Sciatic nerve (tissue), 2 donors: ENCODE measurements at places on chromosomes 7 and 10. TPM values are rescaled to one million over a fixed set of nuclear protein-coding genes. Genes with fewer than 3 reads are reported as not detected.

DNA sequence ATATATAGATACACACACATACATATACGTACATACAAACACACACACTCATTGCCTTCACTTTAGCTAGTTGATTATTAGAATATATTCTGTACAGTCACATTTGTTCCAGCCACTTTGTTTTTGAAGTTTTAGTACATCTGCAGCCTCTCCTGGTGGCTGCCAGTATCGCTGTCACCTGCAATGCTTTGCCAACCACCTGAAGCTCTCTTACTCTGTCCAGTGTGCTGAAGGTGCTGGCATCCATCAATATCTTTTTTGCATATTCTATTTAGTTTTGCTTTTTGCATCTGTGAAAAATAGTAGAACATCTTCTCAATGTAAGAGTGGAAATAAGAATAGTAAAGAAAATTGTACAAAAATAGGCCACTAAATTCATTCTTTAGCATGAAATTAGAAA lies 388.6 kb downstream of the EXOC4 start:
- no peak for DNase-seq

- DNase-seq: no peak
Observed at GRCh38 chr7:107312418-107312817, 143.6 kb downstream of the HBP1 start.

- DNase-seq: no peak
Observed at GRCh38 chr10:69847883-69848282, 46.2 kb downstream of the COL13A1 start.

DNA sequence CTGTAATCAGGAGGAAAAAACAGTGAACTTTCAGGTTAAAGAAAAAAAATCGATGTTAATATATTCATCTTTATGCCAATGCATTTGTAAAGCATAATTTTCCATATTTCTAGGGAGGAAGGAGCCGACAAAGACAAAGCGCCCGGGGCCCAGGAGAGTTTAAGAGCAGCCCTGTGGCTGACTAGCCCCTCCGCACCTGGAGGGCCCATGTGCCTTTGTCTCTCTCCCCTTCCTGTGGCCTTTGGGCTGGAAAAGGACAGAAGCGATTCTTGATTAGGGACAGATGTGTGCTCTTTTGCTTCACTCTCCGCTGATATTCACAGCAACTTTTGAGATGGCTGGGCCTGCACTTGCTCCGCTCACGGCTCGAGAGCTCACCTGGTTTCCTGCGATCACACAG lies 23.1 kb downstream of the DDC start:
- no peak for DNase-seq

DNA sequence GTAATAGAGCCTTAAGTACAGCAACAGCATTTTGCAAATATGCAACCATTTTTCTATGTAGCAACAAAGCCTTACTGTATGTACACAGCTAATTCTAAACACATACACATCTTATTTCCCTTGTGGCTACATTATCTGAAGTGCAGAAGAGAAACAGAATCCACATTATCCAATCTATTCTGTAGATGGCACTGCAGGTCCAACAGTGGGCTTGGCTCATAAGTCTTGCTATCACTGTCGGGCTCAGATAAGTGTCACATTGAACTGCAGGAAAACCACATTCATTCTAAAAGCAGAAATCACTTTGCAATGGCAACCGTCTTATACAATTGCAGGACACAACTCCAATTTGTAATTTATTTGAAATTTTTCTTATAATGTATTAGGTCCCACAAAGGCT lies 109.8 kb upstream of the NOBOX start:
- DNase-seq: no peak

Gene ZSWIM8
- 99.1 TPM for total RNA-seq

DNA sequence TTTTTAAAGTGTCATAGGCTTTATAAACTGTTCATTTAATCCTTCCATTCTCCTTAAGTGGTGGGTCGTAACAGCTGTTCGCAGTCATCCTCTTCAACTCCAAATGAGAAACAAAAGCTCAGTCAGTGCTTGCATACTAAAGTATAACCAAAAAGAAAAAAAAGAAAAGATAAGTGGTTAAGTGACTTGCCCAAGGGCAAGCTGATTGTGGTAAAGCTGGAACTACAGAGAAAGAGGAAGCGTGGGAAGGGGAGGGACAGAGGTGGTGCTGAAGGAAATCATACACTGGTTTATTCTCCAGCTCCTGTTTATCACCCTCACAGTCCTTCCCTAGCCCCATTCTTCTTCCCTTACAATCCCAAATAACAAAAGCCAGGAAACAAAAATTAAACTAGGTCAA lies 29.6 kb downstream of the IDE start:
- DNase-seq: no peak

Gene EVX1
- not detected for total RNA-seq

Gene SLC16A9
- total RNA-seq: 1.8 TPM

DNA sequence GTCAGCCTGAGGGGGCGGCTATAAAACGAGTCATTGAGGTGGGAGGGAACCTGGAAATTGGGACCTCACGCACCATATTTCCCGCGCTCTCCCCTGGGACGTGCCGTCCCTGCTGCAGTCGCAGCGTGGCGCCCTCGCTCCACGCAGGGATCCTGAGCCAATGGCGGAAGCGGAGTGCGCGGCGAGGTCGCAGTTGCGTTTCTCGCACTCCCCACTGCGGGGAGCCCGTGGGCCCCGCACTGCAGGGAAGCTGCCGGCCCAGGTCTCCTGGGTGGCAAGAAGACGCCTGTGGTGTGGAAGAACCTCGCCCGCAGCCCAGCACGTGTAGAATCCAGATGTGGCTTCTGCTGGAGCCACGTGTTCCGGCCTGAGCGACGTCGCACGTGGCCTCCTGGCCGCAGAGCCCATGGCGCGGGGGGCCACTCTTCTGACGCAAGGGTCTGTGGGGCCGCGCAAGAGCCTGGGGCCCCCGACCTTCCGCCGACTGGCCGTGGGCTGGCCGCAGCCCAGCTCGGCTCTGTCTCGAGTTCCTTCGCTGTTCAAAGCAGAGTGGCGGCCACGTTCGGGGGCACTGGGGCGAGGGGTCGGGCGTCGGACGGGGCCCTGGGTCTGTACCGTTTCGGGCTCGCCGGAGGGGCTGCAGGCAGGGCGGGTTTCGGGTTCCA lies 26.4 kb downstream of the HIF1AN start:
- DNase-seq: peak; percentile 66

Gene KEL
- 2.3 TPM for total RNA-seq

Gene METTL27
- 6.2 TPM for total RNA-seq

Gene SLC18A3
- total RNA-seq: not detected

DNA sequence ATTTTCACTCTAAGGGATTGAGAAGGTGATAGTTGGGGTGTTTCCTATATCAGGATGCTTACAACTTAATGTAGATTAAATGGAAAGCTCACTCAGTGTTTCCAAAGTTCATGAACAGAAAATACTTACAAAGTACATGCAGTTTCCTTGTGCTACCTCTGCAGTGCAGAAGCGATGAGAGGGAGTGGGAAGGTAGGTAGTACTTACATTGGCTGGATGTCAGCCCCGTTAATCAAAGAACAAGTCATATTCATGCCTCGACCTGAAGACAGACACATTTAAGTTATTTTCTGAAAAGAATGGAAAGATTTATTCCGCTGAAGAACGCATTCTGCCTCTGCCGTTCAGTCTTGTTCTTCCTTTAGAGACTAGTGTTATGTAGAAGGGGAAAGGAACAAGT lies 93.1 kb downstream of the ZMYND11 start:
- DNase-seq: no peak

- peak; percentile 73 for DNase-seq
Observed at GRCh38 chr10:103854686-103855391, 537 bp downstream of the SH3PXD2A start.

DNA sequence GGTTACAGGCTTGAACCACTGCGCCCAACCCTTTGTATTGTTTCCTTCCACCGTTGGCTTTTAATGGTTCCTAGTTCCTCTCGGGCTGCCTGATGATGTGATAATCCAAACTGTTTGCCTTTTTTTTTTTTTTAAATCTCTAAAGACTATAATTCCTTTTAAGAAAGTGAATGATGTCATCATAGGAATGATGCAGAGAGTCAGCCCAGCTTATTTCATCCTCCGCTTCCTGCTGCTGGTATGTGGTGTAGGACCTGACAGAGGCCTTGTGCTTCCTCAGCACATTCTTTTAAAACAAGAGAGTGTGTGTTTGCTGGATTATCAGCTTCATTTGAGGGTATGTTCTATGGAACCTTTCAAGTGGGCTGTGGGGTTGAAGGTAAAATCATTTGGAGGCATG lies 241.4 kb downstream of the LRMDA start:
- DNase-seq: no peak

- DNase-seq: no peak
Observed at GRCh38 chr7:103059471-103059870, 15.1 kb downstream of the FBXL13 start.

Gene LANCL2
- total RNA-seq: 9.3 TPM

GRCh38 chr10:77032188-77032570 lies 605.4 kb downstream of the KCNMA1 start:
- no peak for DNase-seq

- DNase-seq: no peak
Observed at GRCh38 chr10:70583669-70584037, 18.9 kb downstream of the PRF1 start.

DNA sequence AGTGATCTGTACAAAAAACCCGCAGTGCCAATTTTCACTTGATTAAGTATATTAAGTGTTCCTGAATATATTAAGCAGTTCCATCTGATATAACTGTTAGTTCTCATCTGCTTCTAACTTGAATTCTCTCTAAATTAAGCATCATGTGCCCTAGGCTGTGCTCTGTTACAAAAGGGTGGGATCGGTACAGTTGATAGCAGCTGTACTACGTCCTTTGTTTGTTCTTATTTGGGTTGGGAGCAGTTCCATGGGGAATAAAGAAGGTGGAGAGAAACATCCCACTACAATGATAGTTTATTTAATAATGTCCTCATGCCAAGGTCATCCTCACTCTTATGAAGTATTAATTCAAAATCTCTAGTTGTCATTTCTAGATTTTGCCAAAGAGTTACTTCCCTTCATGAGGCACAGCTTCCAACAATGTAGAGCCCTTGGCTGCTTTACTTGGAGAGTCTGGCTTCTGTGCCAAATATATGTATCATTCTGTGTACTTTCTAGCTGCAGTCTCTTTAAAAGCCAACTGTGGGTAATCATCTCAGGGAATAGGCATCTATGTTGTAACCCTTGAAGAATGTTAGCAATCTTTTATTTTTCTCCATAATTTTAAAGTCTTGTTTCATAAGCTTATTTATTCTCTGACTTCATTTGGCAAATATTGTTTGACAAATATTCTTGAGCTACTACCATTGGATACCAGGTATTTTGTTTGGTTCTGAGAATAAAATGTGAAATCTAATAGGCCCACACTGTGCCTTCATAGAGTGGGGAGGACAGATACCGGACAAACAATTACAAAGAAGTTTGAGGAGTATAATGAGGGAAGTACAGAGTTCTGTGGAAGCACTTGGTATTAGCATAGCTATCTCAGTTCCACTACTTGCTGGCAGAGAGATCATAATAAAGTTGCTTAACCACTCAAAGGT lies 22.4 kb upstream of the AHR start:
- DNase-seq: no peak

GRCh38 chr10:3825862-3826351 lies 40.9 kb upstream of the KLF6 start:
- DNase-seq: no peak

- no peak for DNase-seq
Observed at GRCh38 chr10:102067091-102067916, 2.2 kb downstream of the HPS6 start.

DNA sequence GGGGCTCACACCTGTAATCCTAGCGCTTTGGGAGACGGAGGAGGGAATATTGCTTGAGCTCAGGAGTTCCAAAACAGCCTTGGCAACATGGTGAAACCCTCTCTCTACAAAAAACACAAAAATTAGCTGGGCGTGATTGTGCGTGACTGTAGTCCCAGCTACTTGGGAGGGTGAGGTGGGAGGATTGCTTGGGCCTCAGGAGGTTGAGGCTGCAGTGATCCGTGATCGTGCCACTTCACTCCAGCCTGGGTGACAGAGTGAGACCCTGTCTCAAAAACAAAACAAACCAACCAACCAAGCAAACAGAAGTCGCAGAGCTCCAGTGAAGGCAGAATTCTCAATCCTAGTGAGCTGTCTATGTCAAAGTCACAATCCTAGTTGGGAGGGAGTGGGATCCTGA lies 14.3 kb upstream of the STN1 start:
- no peak for DNase-seq

Gene LIPJ
- 0.13 TPM for total RNA-seq

- peak; percentile 69 for DNase-seq
Observed at GRCh38 chr10:17454161-17455014, at the start of gene ST8SIA6. Gene ST8SIA6, minus strand, starts transcription at chr10:17454595. Its CDS starts 340 bp downstream, at chr10:17454255.

DNA sequence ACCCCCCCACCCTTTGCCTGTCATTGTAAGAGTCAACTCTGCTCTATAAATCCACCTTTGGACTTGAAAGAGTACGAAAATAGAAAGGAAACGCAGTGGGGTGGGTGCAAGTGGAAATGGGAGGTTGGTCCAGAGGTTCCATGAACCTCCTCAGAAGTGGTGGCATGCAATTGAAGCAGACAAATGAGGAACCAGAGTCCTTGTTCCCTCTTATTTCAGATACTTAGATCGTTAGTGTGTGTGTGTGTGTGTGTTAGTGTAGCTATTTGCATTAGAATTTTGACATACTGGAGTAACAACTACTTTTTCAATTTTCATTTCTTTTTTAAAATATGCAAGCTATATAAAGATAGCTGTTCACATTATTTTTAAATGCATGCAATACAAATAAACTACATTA lies 18.1 kb upstream of the TFAM start:
- no peak for DNase-seq

Gene CFTR
- not detected for total RNA-seq

DNA sequence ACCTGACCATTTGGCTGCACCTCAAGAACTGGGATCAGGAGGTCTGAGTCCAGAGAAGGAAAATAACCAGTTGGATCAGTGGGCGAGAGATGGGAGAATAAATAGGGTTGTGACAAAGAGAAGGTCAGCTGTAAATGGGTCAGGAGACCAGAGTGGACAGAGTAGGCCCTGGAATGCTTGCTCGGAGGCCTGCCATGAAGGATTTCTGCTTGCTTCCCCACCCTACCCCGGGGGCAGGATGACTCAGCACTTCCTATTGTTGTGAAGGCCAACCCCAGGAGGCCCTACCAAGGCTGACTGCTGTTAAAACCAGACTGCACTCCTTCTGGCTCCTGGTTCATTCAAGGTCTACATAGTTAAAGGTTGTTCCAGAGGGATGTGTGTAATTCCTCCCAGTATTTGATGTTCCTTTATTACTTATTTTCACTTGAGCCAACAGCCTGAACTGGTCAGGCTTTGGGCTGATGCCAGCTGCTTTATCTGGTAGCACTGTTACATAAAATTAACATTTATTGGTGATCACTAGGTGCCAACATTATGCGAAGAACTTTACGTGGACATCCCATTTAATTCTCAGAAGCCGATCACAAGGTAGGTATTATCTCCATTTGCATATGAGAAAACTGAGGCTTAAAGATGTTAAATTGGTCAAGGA lies 27.3 kb upstream of the IFRD1 start:
- peak; percentile 86 for DNase-seq
